Activated CD8-positive, alpha-beta memory T cell treated with anti-CD3 and anti-CD28 coated beads, Interleukin-2, amount 50 U/mL, for 48 hours (primary cell): ENCODE measurements at places on chromosomes 4 and X.

DNA sequence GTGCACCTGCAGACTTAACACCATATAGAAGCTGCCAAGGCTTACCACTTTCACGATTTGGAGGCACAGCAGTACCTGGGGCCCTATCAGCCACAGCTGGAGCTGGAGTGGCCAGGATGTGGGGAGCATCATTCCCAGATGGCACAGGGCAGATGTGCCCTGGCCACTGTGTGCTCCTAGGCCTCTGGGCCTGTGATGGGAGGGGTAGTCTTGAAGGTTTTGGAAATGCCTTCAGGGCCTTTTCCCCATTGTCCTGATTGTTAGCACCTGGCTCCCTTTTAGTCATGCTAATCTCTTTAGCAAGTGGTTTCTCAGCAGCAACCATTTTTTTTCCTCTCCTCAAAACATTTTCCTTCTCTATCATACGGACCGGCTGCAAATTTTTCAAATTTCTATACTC is 490.2 kb downstream of the RAB28 start:
- no peak for DNase-seq

GRCh38 chr4:100268789-100269188 is 78.5 kb upstream of the DDIT4L start:
- no peak for DNase-seq

DNA sequence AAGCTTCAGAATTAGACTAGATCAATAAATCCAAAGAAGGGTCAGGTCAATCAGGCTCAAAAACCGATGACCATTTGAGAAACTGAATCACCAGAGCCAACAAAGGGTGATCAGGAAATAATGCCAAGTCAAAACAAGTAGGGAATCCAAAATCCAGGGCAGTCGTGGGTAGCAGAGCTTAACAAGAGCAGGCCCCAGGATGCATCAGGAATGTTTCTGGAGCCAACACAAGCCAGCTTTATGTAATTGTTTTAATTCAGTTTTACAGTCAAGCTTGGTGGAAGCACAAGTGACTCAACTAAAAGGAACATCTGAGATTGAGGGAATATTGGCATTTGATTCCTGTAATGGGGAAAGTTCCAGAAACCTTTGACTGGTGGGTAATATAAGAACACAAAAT is 237.9 kb upstream of the EDA2R start:
- no peak for DNase-seq

DNA sequence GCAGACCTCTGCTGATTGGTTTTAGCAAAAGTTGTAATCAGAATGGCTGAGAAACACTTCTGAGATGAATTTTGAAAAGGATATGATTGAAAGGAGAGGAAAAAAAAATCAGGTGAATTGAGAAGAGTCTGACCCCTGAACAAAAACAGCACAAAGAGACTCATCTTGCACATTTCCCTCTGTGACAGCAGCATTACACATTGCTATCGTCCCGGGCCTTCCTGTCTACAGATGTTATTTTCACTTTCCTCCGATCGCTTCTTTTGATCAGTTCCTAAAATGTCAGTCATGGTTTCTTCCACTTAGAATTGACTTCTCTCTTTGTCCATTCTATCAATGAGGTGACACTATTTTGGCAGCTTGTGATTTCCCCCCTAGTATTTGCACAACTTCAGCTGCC is 262.6 kb downstream of the GPC3 start:
- no peak for DNase-seq

DNA sequence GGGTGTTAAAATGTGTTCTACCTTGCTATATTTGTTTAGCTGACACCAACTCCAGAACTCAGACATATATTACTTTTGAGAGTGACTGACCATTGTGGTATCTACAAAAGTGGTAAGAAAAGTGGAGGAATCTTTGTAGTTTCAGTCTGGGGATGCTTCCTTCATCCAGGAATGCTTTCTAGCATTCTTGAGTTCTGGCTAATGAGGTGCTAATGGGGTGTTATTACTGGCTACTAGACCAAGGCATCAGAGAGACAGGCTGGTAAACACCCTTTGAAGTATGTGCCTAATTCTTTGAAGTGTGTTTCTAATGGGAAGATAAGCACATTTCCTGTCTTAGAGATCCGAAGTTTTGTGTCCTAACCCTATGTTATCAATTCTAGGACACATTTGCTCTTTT is 310.4 kb downstream of the SPRY1 start:
- no peak for DNase-seq

GRCh38 chr4:47490550-47490949 is 5.5 kb downstream of the ATP10D start:
- no peak for DNase-seq

DNA sequence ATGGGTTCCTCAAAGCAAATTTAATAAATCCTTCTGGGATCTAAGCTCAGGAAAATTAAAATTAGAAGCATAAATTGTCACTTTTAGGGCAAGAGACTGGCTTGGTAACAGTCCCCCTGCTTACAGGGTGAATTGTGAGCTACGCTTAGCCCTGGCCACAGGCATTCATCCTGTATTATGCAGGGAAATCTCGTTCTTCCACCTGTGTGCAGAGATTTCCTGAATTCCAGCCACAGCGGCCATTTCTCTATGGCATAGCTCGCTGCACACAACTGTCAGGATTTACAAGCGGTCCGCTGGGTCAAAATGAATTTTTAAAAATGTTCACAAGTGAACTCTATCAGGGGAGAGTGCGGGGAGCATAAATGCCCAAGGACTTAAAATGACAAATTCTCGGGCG is 111.9 kb downstream of the DCTD start:
- DNase-seq, result no peak

DNA sequence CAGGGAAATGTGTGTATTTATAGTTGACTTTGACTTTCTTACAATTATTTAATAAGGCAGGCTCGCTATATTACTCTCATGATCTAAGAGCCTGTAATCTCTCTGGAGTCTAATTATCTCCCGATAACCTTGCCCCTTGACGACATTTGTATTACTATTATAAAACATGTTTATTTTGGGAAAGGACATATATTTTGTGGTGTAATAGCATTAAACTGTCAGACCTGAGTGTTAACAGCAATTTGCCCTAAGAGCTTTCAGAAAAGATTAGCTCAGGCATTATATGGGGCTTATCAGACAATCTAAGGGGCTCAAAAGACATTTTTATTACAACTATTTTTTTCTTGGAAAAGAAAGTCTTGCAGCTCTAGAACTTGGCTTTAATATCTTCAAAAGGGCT is 427.9 kb upstream of the SLIT2 start:
- no peak for DNase-seq

- DNase-seq, result no peak
Measured at GRCh38 chr4:100286636-100287035, 96.4 kb upstream of the DDIT4L start.

- DNase-seq, result no peak
Measured at GRCh38 chr4:124899997-124900396, 187.5 kb upstream of the ANKRD50 start.

DNA sequence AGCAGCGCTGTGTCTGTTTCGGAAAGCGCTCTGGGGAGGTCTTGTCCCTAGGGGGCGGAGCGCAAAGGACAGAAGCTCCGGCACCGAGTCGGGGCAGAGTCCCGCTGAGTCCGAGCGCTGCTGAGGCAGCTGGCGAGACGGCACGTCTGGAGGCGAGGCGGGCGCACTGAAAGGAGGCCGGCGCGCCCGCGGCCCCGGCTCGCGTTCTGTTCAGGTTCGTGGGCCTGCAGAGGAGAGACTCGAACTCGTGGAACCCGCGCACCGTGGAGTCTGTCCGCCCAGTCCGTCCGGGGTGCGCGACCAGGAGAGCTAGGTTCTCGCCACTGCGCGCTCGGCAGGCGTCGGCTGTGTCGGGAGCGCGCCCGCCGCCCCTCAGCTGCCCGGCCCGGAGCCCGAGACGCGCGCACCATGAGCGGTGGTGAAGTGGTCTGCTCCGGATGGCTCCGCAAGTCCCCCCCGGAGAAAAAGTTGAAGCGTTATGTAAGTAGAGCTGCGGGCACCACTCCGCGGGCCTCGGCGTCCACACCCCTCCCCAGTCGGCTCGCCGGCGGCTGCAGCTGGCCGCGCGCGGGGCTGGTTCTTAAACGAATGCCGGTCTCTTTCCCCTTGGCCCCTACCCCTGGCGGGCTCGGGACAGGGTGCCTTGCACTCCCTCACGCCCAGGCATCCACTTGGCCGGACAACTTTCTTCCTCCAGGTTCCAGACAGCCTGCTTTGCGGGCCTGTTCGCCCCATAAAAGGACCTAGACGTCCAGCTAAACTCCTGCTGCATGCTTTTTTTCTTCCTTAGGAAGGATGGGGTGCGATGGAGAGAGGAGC is at the start of gene GAB1:
TSS of gene GAB1 (plus strand) at position 96 of the 819 bp plus-strand sequence. CDS start at position 409, 313 bp downstream.
- peak; percentile 72 for DNase-seq

- DNase-seq, result no peak
Measured at GRCh38 chrX:53268173-53268572, 13.2 kb downstream of the IQSEC2 start.
